ENCODE measurements at places on chromosomes 12 and 14. TPM values are rescaled to one million over a fixed set of nuclear protein-coding genes. Genes with fewer than 3 reads are reported as not detected.

GRCh38 chr14:68541178-68541896 lies 251.5 kb downstream of the ZFP36L1 start:
- no peaks in the 10 kb centered on the region for H3K27me3 ChIP-seq
- H3K4me1 ChIP-seq: peaks cover 27% of the 10 kb centered on the region
- no peak for DNase-seq
- no peaks in the 10 kb centered on the region for H3K36me3 ChIP-seq
- no peak overlapping the region for H3K27ac ChIP-seq

- H3K4me1 ChIP-seq: no peaks in the 10 kb centered on the region
- no peak for DNase-seq
- no peaks in the 10 kb centered on the region for H3K27me3 ChIP-seq
Observed at GRCh38 chr12:42192258-42192657, 45.8 kb downstream of the YAF2 start.

DNA sequence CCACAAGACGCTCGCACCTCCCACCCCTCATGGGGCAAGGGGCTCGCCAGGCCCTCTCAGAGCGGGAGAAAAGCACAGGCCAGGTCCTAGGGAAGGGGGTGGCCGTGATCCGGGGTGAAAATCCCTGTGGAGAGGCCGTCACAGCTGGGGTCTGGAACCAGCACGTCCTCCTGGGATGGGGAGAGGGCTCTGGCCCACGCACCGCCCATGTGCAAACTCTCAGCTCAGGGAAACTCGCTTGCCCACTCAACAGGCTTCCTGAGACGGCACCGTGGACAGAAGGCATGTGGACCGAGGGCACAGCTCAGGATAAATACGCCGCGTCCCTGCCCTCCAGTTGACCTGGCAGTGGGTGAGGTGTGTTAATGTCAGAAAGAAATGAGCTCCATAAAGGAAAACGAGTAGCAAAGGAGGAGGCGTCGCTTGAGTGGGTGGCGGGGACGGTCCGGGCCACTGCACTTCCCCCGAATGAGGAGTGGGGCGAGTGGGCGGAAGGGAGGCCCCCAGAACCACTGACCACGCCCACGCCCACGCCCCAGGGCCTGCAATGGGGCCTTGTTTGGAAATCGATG lies 57.6 kb upstream of the GALNT9 start:
- no peaks in the 10 kb centered on the region for H3K4me1 ChIP-seq
- no peaks in the 10 kb centered on the region for H3K36me3 ChIP-seq
- H3K27ac ChIP-seq: no peak overlapping the region
- H3K27me3 ChIP-seq: no peaks in the 10 kb centered on the region

GRCh38 chr12:124954771-124955170 lies 34.2 kb downstream of the DHX37 start:
- H3K27me3 ChIP-seq: no peaks in the 10 kb centered on the region
- H3K36me3 ChIP-seq: peaks cover 100% of the 10 kb centered on the region
- no peak for DNase-seq
- H3K27ac ChIP-seq: no peak overlapping the region
- H3K4me1 ChIP-seq: no peaks in the 10 kb centered on the region

GLS2 gene
- not detected for total RNA-seq
